ENCODE measurements at places on chromosomes 12 and 14.

DNA sequence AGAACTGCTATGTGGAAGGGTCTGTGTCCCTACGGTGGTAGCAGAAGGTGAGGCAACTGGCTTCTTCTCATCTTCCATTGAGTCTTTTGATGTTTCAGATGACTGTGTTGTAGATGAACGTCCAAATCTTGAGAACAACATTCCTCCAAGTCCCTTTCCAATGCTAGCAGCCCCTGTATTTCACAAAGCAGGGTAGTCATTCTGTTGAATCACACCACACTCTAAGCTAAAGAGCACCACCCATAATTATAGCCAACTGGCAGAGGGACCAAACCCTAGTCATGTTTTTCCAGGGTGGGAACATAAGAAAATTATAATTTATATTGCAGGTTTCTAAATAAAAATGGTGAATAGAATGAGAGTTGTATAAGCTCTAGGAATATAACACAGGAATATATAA, 98.7 kb downstream of the DDHD1 start:
- DNase-seq: peak; percentile 57

GRCh38 chr12:108547686-108548085, 13.3 kb downstream of the SART3 start:
- no peak for DNase-seq

DNA sequence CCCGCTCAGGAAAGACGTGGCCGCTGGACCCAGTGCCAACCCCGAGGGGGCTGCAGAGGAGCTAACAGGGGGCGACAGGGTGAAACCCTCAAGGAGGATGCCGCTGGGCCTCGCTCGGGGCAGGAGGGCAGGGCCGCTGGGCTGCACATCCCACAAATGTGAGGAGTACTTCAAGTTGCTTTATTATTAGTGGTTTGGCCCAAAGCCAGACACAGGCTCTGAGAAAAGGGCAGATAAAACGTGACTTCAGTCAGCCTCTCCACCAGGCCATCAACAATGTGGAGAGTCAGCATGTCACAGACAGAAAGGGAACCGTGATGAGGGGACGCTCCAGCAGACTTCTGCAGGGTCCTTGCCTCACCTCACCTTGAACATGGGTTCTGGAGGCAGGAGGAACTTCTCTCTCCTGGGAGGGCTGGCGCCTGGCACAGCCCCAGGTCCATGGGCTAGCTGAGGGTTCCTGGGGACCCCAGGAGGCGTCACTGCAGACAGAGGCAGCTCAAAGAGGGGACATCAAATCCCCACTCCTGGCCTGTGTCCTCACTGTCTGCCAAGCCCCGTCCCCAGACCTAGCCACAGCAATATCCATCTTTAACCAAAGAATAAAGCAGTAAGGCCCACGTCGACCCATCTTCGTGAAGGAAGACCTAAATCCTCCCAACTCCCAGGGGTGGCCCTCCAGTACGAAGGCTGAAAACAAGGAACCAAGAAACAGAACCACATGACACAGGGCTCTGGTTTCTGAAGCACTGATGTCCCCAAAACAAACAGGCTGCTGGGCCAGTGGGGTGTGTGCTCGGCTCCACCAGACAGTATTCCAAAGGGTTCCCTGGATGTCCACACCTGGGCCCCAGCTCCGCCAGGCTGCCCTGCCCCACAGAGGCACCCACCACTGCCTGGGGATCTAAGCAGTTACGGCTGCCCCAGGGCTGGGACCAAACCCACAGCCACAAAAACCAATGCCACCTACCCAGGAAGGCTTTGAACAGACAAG, 35.1 kb downstream of the CCDC85C start:
- peak; percentile 82 for DNase-seq

DNA sequence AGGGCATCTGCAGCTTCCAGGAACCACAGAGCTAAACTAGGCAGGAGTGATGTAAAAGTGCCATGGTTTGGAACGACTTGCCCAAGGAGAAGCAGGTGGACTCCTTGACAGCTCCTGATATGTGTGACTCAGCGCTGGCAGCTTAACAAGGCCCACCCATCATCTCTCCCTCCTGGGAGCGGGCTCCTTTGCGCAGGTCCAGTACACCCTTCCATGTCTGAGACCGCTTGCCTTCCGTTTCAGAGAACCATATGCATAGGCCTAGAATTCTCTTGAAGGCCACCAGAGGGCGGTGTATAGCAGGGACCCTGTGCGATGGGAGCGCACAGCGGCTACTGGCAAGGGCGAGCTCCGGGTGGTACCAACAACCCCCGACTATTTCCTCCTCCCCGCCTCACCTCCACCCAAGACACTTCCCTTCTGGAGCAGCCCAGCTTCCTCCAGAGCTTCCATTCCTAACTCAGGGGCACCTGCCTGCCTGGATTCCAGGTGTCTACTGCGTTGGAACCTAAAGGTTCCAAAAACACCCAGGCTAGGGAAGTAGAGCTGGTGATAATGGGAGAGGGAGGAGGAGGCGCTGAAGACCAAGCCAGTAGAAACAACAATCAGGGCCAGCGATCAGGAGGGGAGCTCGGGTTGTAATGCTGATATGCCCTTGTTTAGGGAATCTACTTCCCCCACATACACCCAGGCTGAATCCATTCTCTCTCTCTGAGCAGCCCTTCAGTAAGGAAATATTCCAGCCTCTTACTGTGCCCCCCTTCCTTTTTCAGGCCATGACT, 6.3 kb downstream of the DHH start:
- DNase-seq: peak; percentile 87

GRCh38 chr12:81174664-81175063, 96.8 kb downstream of the ACSS3 start:
- DNase-seq: no peak

- DNase-seq: no peak
Observed at GRCh38 chr14:78631551-78631950, 461.4 kb downstream of the NRXN3 start.

DNA sequence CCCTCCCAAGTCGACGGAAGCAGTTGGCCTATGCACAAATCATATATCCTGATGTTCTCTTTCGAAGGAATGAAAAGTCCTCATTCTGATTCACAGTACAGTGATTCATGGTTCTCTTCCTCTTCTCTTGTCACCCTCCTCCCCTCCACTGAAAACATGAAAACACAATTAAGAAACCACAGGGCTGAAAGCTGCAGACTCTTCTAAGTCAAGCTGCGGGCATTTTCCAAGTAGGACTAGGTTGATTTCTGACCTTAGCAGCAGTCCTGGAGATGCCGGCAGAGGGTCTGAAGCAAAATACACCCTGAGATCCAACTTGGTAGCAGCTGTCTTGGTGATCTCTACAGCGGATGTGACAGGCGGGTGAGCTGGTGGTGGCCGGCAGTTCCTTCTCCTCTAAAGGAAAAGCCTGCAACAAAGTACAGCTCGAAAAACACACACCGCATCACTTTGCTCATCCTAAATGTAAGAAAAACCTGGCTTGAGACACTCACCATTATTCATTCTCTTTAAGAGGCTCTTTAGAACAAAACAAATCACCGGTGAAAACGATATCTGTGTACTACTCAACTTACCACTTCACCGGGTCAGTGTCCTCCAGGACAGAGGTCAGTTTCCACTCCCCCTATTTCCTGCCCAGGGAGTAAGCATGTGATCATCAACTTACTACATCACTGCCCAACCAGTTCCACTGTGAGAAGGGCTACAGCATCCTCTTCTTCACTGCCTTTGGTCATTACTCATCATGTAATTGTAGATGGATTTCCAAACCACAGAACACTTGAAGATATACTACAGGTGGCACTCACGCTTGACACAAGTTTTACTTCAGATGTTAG, 6.0 kb downstream of the TMCC3 start:
- DNase-seq: peak; percentile 44

- DNase-seq: peak; percentile 14
Observed at GRCh38 chr12:43208627-43209026, 343.4 kb downstream of the ADAMTS20 start.

DNA sequence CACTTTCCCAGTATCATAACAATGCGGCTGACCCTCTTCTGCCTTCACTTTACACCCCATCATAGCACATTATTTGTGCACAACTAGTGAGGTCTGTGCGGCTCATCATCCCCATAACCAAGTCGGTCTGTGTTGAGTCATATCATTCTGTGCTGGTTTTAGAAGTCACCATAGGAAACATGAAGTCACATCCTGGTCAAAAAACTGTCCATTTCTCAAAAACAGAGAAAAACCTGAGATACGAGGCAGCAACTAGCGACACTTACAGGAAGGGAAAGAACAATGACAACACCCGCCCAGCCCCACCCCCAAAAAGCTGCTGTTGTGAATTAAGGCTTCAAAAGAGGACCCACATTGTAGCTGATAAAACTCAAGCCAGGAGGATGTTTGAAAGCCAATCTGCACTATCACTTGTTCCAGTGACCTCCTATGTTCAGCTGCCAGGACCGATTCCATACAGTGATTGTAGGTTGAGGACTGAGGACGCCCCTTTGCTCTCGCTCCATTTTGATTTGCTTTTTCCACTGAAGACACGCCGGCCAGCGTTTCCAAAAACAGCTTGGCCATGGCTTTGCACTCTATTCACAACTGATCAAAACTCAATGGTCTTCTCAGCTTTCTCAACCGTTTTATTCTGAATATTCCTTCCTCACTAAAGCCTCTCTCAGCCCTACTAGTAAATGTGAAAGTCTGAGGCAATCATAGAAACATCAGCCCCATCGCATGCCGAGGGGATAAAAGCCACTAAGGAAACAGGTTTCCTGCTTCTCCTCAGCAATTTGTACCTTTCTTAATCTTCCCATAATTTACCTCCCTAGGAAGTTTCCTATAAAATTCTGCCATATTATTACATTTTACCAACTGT, 87.5 kb downstream of the DUSP16 start:
- DNase-seq: no peak

DNA sequence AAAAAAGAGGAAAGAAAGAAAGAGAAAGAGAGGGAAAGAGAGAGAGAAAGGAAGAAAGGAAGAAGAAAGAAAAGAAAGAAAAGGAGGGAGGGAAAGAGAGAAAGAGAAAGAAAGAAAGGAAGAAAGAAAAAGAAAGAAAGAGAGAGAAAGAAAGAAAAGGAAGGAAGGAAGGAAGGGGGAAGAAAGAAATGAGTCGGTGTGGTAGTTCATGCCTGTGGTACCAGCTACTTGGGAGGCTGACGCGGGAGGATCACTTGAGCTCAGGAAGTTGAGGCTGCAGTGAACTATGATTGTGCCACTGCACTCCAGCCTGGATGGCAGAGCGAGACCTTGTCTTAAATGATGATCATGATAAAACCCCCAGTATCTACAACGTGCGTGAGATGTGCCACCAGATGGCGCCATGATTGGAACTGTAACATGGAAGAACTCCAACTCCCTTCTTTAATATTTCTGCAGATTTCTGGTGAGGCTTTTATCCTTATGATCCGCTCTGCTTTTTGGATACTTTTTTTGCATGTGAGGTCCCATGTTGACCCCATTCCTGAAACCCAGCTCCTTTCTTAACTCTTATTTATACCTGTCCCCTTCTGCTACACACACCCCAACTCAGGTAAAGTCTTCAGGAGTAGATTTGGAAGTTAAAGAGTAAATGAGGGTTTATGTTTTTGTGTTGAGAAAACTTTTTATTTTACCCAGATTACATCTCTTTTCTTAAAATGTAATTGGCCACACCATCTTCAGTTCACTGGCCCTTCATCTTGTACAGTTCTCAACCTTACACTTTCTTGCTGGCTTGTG, 25.6 kb downstream of the RNASE10 start:
- DNase-seq: peak; percentile 72

All from fibroblast of skin of scalp (primary cell).